ENCODE measurements at places on chromosomes 4 and X. TPM values are rescaled to one million over a fixed set of nuclear protein-coding genes. Genes with fewer than 3 reads are reported as not detected.

DNAAF6 gene
- not detected for total RNA-seq

DNA sequence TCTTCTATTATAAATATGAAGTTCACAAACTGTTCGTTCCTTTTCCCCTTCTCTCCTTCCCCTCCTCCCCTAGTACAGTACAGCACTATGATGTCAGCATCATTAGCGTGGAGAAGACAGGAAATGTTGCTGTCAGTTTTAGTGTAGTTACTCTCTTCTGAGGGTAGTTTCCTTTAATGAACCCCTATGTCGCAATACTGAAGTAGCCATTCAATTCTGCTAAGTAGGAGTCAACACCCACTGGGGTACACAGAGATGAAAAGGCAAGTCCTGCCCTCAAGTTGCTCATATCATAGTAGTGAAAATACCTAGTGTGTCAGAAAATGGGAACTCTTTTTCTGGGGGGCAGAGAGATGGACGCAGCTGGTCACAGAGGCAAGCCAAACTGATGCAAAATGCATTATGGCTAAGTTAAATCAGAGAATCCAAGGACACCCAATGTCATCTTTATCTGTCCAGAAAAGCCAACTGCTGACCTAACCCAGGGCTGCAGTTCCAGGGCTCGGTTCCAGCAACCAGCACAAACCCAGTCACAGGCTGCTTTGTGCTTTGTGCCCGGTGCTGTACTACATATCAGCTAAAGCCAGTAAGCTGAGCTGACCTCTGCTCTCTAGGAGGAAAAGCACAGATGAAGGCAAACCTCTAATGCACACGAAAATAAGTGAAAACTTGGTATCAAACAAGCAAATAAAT lies 31.5 kb downstream of the GRIA3 start:
- DNase-seq = no peak
- no peak overlapping the region for H3K27ac ChIP-seq
- H3K27me3 ChIP-seq = no peaks in the 10 kb centered on the region
- no peak overlapping the region for H3K4me3 ChIP-seq
- no peaks in the 10 kb centered on the region for H3K36me3 ChIP-seq

S100G gene
- not detected for total RNA-seq

- DNase-seq = no peak
- H3K4me3 ChIP-seq = no peak overlapping the region
- no peaks in the 10 kb centered on the region for H3K27me3 ChIP-seq
- H3K36me3 ChIP-seq = no peaks in the 10 kb centered on the region
- H3K4me1 ChIP-seq = no peaks in the 10 kb centered on the region
- no peak overlapping the region for H3K27ac ChIP-seq
These were observed 1040.9 kb downstream of the DMD start for GRCh38 chrX:32170481-32170880.

DNA sequence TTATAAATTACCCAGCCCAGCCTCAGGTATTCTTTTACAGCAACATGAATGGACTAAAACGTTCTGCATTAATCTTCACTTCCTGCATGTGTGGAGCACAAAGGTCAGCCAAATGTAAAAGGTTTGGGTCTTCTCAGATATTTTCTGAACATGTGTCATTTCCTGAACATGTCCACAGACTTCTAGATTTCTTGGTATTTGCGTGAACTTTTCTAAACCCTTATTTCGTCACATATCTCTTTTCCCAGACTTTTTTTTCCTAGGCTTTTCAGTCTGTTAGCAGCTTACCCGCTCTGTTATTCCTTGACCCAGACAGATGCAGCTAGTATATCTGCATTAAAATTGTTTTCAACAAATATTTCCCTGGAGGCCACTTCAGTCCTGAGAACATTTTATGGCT lies 57.3 kb upstream of the USP51 start:
- H3K4me1 ChIP-seq = no peaks in the 10 kb centered on the region
- H3K36me3 ChIP-seq = no peaks in the 10 kb centered on the region

- peaks cover 53% of the 10 kb centered on the region for H3K4me1 ChIP-seq
- H3K27ac ChIP-seq = no peak overlapping the region
- no peaks in the 10 kb centered on the region for H3K27me3 ChIP-seq
- peaks cover 4% of the 10 kb centered on the region for H3K36me3 ChIP-seq
- peak overlapping the region; percentile 93 for H3K4me3 ChIP-seq
These were observed 2.0 kb downstream of the SLC25A6 start for GRCh38 chrX:1389993-1390285.

- no peaks in the 10 kb centered on the region for H3K4me1 ChIP-seq
- no peak for DNase-seq
- no peak overlapping the region for H3K27ac ChIP-seq
- no peaks in the 10 kb centered on the region for H3K36me3 ChIP-seq
- H3K4me3 ChIP-seq = no peak overlapping the region
These were observed 272.8 kb upstream of the EPHA5 start for GRCh38 chr4:65943076-65943475.

GRCh38 chr4:2812612-2813354 lies 19.9 kb downstream of the SH3BP2 start:
- H3K4me1 ChIP-seq = peaks cover 39% of the 10 kb centered on the region
- DNase-seq = no peak
- no peaks in the 10 kb centered on the region for H3K27me3 ChIP-seq
- peak overlapping the region; percentile 89 for H3K4me3 ChIP-seq
- H3K36me3 ChIP-seq = no peaks in the 10 kb centered on the region
- peak overlapping the region; percentile 98 for H3K27ac ChIP-seq

GRCh38 chr4:47907089-47907646 lies 7.2 kb downstream of the NFXL1 start:
- H3K27me3 ChIP-seq = no peaks in the 10 kb centered on the region
- H3K27ac ChIP-seq = no peak overlapping the region
- no peak for DNase-seq
- H3K4me3 ChIP-seq = no peak overlapping the region
- peaks cover 4% of the 10 kb centered on the region for H3K36me3 ChIP-seq
- H3K4me1 ChIP-seq = peaks cover 16% of the 10 kb centered on the region

GRCh38 chr4:21117541-21118180 lies 417.4 kb downstream of the PACRGL start:
- H3K4me1 ChIP-seq = no peaks in the 10 kb centered on the region
- no peak overlapping the region for H3K4me3 ChIP-seq
- no peak for DNase-seq
- no peak overlapping the region for H3K27ac ChIP-seq
- H3K27me3 ChIP-seq = no peaks in the 10 kb centered on the region
- no peaks in the 10 kb centered on the region for H3K36me3 ChIP-seq

DNA sequence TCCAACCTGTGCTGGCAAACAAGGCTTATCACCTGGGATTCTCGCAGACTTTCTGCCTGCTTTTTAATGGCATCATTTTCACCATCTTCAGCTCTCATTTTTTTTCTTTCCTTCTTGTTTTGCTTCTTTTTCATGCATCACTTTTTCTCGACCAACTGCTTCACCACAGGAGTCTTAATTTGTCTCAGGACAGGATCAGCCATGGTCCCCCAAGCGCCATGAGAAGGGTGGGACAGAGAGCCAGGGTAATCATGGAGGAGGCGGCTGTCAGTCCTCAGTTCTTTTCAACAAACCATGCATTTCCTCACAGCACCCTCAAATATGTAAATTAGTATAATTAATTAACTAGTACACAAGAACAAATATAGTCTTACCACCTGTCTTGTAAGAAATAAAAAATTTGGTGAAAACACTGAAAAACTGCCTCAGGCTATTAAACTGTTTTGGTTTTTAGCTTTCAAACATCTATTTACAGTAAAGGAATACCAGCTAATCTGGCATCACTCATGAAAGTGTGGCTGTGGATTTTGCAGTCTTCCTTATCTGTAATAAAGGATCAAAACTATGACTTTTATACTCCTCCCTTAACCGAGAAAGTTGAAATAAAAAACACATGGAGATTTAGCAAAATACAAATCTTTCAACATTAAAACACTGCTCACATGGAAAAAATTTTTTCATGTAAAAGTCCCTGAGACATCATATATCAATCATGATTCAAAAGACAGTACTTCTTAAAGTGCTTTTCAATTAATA lies 19.1 kb downstream of the EIF4E start:
- peak overlapping the region; percentile 9 for H3K4me3 ChIP-seq
- H3K4me1 ChIP-seq = peaks cover 23% of the 10 kb centered on the region
- H3K36me3 ChIP-seq = peaks cover 22% of the 10 kb centered on the region
- H3K27ac ChIP-seq = peak overlapping the region; percentile 17
- no peaks in the 10 kb centered on the region for H3K27me3 ChIP-seq

GRCh38 chr4:26055855-26056254 lies 141.8 kb downstream of the SMIM20 start:
- peaks cover 16% of the 10 kb centered on the region for H3K27me3 ChIP-seq
- no peak overlapping the region for H3K27ac ChIP-seq
- no peak overlapping the region for H3K4me3 ChIP-seq

SLC7A11 gene
- total RNA-seq = 0.30 TPM

DNA sequence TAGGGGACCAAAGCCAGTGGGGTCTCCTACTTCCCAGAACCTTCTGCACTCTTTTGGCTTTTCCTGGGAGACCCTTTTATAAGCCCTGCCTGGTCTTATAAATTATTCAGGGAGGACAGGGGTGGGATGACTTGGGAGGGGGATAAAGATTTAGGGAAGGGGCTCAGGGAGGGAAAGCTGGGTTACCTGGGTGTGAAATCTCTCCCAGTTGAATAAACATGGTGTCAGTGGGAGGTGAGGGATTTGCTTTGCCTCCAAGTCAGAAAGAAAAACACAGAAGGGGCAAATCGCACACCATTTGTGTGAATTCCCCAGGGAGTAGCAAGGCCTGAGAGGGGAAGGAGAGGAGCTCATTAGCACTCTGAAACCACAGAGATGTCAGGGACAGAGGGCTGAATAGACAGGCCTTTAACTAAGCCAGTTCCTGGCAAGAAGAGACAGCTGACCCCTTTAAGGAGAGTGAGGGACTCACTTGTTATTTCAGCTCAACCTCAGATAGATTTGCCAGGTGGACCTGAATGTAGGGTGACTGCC lies at the start of gene RIPPLY1:
Gene RIPPLY1, minus strand, starts transcription at position 51 of the 534 bp plus-strand sequence. CDS start 54 bp downstream, outside the sequence.
- H3K27me3 ChIP-seq = no peaks in the 10 kb centered on the region
- no peak for DNase-seq
- no peak within 1 kb of the TSS for H3K27ac ChIP-seq
- no peaks in the 10 kb centered on the region for H3K36me3 ChIP-seq
- H3K4me3 ChIP-seq = no peak within 1 kb of the TSS

RAB41 gene
- total RNA-seq = not detected

AMER1 gene
- 6.5 TPM for total RNA-seq

GRCh38 chr4:69066945-69067344 lies 29.3 kb upstream of the UGT2B7 start:
- no peak for DNase-seq
- H3K27ac ChIP-seq = no peak overlapping the region
- H3K4me3 ChIP-seq = no peak overlapping the region
- H3K27me3 ChIP-seq = no peaks in the 10 kb centered on the region

GRCh38 chr4:182808673-182809416 lies 108.3 kb downstream of the DCTD start:
- peak overlapping the region; percentile 63 for H3K4me3 ChIP-seq
- H3K27ac ChIP-seq = peak overlapping the region; percentile 58
- H3K4me1 ChIP-seq = peaks cover 5% of the 10 kb centered on the region
- no peaks in the 10 kb centered on the region for H3K36me3 ChIP-seq

- H3K27me3 ChIP-seq = no peaks in the 10 kb centered on the region
- H3K36me3 ChIP-seq = peaks cover 9% of the 10 kb centered on the region
- H3K27ac ChIP-seq = no peak overlapping the region
- no peaks in the 10 kb centered on the region for H3K4me1 ChIP-seq
- no peak for DNase-seq
- H3K4me3 ChIP-seq = no peak overlapping the region
These were observed 187.0 kb upstream of the LDB2 start for GRCh38 chr4:17085416-17085815.

GPRASP3 gene
- 2.4 TPM for total RNA-seq

GRCh38 chr4:8840816-8841455 lies 30.7 kb downstream of the HMX1 start:
- H3K4me3 ChIP-seq = no peak overlapping the region
- H3K27ac ChIP-seq = no peak overlapping the region
- H3K4me1 ChIP-seq = no peaks in the 10 kb centered on the region
- peaks cover 2% of the 10 kb centered on the region for H3K27me3 ChIP-seq

DNA sequence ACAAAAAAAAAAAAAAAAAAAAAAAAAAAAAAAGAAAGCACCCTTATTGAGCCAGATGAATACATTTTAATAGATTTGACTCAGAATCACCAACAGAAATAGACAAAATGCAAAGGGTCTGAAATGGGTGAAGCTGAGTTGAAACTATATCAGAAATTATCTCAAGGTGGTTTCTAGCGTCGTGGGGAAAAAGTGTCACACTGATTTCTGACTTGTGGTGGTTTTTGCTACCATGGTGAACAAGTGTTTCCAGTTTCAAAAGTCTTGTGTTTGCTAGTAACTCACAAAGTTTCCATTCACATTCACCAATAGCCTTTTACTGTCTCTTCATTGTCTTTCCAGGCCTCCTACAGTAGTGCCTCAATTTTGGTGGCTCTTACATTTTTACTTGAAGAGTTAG lies 135.5 kb downstream of the ARHGAP24 start:
- no peaks in the 10 kb centered on the region for H3K27me3 ChIP-seq
- no peak overlapping the region for H3K27ac ChIP-seq

LUZP4 gene
- not detected for total RNA-seq

TEX13D gene
- not detected for total RNA-seq

DNA sequence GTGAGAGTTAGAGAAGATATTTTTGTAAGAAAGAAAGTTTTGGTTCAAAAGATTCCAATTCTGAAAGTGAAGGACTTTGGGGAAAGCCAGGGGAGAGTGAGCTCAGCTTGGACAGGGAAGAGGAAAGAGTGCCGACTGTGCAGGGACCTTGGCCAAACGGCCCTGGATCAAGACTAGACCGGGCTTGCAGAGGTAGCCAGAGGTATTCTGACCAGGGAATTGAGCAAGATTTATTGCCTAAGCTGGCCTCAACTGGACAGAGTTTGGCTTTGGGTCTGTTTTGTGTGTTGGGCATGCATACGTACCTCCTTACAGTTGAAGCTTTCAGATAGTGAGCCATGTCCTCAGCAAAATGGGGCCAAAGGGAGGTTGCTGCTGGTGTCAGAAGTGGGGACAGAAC lies 11.6 kb downstream of the PLAC1 start:
- H3K27me3 ChIP-seq = peaks cover 7% of the 10 kb centered on the region
- no peak overlapping the region for H3K4me3 ChIP-seq
- no peak for DNase-seq

Measured in naive thymus-derived CD8-positive, alpha-beta T cell (primary cell).